ENCODE measurements at places on chromosomes 12 and 14.

GRCh38 chr12:118187751-118188435 is 52.0 kb downstream of the PEBP1 start:
- DNase-seq: no peak

- no peak for DNase-seq
These were observed 15.5 kb downstream of the TPCN1 start for GRCh38 chr12:113236539-113237399.

DNA sequence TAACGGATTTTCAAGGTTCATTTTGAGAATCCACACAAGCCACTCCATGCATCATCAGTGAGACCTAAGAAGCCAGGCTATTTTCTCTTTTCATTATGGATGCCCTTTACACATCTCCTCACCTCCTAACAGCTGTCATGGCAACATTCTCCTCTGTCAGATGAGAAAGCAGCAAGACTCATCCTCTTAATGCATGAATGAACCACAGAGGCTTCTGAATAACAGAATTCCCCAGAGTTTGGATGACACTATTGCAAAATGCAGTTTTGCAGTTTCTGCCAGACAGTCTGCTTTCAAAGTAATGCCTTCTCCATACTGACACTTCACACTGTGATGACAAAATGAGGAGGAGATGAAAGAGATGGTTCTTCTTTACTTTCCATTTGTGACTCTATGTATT is 286.7 kb upstream of the GRIP1 start:
- no peak for DNase-seq

DNA sequence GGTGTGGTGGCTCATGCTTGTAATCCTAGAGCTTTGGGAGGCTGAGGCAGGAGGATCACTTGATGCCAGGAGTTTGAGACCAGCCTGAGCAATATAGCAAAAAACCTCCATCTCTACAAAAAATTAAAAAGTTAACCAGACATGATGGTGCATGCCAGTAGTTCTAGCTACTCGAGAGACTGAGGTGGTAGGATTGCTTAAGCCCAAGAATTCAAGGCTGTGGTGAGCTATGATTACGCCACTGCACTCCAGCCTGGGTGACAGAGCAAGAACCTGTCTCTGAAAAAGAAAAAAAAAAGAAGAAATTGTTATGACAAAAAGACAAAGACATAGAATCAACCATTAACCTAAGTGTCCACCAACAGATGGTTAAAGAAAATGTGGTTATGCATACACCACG is 2.1 kb upstream of the ATP23 start:
- no peak for DNase-seq

GRCh38 chr12:55694188-55694515 is 13.6 kb downstream of the ITGA7 start:
- no peak for DNase-seq

All from NCI-H2081 treated with DMSO at 0.1 percent for 48 hours (cell line).